ENCODE measurements at places on chromosomes 3 and 15.

DNA sequence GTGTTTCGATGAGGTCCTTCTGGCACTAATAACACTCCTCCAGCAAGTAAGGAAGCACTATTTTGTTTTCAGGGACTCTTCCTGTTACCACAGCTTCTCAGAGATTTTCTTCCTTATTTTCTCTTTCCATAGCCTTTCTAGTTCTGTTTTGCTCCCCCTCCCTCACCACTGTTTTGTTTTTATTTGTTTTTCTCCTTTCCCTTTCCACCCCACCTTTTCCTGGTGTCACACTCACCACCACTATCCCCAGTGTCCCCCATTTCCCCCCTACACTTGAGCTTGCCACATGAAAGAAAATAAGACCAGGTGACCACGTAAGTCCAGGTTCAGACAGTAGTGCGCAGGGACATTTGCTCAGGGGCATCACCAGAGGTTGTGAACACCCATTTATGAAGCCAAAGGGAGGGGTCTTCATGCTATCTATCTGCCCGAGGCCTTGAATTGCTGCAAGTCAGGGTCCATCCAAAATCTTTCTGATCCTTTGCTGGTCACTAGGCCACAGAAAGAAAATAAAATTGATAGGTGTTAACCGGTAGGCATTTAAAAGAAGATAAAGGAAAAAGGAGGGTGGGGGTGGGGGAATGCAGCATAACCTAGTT lies 1.4 kb upstream of the RFTN1 start:
- DNase-seq = no peak

- DNase-seq = no peak
Observed at GRCh38 chr15:80931721-80932512, 57.7 kb downstream of the MESD start.

GRCh38 chr3:27467545-27467944 lies 16.6 kb downstream of the SLC4A7 start:
- no peak for DNase-seq

DNA sequence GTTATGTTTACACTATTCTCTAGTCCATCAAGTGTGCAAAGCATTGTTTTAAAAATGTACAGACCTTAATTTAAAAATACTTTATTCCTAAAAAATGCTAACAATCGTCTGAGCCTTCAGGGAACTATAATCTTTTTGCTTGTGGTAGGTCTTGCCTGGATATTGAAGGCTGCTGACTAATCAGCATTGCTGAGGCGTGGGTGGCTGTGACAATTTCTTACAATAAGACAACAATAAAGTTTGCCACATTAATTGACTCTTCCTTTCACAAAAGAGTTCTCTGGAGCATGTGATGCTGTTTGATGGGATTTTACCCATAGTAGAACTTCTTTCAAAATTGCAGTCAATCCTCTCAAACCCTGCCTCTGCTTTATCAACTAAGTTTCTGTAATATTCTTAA lies 384.0 kb upstream of the TGFBR2 start:
- no peak for DNase-seq

GRCh38 chr3:119296727-119297122 lies 2.5 kb downstream of the ARHGAP31 start:
- peak; percentile 47 for DNase-seq

DNA sequence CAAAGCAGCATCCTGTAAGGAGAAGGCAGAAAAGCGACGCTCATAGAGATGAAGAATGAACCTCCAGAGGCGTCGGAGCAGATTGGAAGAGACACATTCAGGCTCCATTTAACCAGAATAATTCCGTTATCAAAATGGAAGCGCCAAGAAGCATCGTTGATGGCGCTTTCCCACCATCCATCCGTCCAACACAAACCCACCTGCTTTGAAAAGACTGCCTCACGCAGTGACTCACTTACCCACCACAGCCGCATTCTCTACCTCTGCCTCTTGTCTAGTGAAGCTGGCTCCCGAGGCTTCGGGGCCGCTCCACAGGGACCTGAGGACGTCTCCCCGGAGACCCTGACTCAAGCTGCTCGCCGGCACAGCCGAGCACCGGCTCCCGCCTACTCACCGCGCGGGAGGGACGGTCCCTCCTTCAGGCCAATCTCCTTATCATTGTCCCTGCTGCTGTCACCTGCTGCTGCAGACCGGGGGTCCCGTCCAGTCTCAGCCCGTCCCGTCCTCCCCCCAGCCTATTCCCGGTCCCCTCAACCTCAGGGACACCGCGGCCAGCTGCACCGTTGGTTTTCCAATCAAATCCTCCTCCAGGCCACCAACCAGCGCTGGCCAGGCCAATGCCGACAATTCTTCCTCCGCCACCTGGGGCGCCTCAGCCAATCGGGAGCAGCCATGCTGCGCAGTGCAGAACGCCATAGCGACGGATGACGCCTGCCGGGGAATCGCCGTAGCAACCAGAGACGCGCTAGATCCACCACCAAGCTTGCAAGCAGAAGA lies at the start of gene NEK10:
TSS of gene NEK10 (minus strand) at position 553 of the 777 bp plus-strand sequence. CDS start 16,501 bp downstream, outside the sequence.
- peak; percentile 97 for DNase-seq

DNA sequence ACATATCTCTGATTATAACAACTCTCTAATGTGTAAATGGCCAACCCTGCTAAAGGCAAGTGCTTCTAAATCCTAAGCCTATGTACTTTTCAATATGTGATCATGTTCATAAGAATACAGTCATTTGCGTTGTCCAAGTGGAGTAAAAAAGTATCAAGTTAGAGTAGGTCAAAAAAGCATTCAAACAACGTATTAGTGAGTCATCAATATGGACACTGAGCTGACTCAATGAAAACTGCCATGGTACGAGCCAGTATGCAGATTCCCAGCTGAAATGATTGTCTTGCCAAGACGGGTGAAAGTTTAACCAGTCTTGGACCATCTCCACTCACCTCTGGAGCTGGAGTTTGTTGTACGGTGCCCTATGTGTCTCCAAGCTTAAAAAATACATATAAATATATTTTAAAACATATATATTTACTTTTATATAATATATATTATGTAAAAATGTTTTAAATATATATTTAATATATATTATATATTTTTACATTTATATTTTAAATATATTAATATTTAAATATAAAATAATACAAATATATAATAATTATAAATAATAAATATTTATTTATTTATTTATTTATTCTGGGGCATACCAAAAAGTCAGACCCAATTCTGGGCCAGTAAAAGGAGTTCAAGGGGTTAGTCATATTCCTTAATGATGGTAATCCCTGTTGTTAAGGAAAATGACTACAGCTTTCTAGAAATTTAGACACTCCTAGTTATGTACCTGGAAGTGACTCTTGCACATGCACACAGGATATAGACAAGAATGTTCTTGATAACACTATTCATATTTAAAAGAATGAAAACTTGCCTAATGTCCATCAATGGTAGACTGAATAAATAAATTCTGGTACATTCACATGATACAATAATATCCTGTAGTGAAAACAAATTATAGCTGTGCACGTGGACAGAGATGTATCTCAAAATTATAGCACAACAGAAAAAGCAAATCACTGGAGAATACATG lies 27.2 kb downstream of the PLSCR4 start:
- DNase-seq = no peak

DNA sequence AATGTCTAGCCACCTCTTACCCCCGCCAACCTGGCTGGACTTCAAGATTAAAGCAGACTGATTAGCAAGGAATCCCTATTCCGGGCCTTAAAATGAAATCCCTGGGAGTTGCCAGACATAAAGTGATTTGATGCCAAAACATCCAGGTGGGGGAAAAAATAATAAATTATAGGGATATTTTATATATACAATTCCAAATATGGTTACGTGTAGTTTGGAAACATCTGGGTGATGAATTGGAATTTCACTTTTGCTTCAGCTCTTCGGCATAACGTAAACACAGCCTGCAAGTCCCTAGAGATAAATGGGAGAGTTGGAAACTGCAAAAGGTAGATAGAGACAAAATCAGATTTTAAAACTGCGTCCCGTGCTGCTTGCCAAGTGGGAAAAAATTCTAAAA lies 545.5 kb upstream of the MDFIC2 start:
- no peak for DNase-seq

GRCh38 chr3:130783629-130784028 lies 37.0 kb upstream of the PIK3R4 start:
- no peak for DNase-seq

DNA sequence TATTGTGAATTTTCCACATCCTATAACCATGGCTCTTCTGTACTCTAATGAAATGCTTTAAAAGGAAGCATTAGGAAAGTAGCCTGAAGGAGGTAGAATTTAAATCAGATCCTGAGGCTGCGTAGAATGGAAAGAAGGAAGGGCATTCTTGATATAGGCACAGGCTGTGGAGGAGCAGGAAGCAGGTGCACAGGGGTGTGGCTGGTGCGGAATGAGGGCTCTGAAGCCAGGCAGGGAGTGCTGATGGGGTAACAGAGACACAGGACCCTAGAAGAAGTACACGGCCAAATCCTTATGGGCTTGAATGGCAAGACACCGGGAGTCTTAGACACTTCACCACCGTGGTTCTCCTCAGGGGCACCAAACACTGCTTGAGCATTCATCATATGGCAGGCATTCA lies 97.0 kb downstream of the MYLK start:
- DNase-seq = no peak

GRCh38 chr15:29704950-29705597 lies 117.2 kb downstream of the TJP1 start:
- DNase-seq = no peak

DNA sequence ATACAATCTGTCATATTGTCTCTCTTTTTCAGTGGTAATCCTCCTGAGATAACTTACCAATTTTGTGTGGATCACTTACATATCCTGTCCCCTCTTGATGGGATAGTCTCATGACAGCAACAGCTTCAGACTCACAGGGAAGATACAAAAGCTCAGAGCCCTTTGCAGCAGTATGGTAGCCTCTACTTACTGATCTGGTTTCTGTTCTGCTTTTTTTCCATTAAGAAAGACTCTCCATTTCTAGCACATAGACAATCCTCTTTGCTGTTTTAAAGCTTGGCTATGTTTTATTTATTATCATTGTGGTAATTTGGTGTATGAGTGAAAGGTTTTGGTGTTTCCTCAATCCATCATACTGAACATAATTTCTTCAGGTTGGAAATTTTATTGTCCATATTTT lies 25.4 kb upstream of the SOX14 start:
- DNase-seq = no peak

- no peak for DNase-seq
Observed at GRCh38 chr15:66614951-66615760, 49.4 kb upstream of the LCTL start.

DNA sequence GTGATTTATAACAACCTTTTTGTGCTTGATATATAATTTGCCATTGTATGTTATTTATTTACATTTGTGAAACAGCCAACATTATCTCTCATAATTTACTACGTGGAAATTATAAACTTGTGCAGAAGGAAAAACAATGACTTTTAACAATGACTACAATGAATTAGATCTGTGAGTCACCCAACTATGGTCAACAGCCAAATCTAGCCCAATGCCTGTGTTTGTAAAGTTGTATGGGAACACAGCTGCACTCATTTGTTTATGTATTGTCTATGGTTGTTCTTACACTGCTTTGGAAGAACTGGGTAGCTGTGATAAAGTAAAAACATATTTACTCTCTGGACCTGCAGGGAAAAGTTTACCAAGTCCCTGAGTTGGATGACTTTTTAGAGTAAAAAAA lies 110.4 kb downstream of the OTOL1 start:
- no peak for DNase-seq

DNA sequence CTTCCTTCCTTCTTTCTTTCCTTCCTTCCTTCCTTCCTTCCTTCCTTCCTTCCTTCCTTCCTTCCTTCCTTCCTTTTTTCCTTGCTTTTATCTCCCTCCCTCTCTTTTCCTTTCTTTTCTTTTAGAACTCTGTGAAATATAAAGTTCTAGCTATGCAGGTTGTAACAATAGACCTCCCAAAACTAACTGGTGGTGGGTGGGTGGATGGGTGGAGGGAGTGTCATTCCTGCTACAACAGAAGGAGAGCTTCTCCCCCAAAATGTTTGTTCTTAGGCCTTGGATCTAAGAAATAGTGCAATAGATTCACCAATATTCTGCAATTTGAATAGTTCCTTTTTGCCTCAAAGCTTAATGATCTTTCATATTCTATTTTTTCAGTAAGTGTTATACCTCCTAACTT lies 215.9 kb downstream of the GAP43 start:
- no peak for DNase-seq

DNA sequence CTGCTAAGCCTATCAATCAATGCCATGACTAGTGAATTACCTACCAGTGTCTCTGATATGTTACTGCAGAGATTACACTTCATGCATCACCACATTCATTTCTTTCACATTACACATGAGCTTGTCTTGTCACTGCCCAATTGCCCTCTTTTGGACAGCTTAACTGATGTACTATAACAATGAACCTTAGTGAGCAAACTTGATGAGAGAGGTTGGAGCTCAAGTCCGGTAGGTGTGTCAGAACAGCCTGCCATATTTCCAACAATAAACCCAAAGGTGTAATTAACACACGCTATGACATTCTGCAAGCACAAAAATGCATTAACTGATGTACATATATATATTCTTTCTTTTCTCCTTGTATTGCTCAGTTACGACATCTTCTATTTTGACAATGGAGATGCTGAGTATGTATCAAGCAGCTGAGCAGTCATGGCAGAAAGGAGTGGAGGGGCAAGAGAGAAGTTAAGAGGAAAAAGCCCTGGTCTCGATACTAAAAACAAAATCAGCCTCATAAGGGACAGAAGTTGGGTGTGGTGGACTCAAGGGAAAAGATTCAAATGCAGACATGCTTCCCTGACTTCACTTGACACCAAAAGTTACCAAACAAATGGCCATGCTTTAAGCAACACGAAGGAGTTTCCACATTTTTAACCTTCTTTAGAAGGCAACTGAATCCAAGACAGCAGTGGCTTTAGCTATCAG lies 538.2 kb downstream of the FOXP1 start:
- DNase-seq = peak; percentile 50

All from esophagus muscularis mucosa (tissue), 4 donors.